Activated CD4-positive, alpha-beta T cell treated with anti-CD3 and anti-CD28 coated beads for 36 hours (primary cell): ENCODE measurements at places on chromosomes 2 and 18.

- DNase-seq = peak; percentile 45
Measured at GRCh38 chr2:45237850-45238542, 228.7 kb upstream of the SIX2 start.

- DNase-seq = no peak
Measured at GRCh38 chr18:74878267-74878666, 280.6 kb downstream of the ZNF407 start.

DNA sequence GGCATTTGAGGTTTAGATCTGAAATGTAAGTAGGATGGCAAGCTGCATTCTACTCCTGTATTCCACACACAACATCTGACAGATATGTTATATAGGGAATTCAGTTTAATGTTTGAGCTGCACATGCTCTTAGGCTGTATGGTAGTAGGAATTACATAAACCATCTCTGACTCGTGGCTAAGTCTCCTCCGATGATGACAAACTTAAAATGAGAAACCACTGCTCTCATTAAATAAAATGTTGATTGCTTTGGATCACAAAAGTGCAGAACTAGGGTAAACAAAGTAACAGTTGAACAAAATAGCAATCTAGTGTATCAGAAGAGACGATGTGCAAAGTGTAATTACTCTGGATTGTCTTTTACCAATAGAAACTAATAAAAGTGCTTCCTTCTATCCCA, 50.1 kb upstream of the WDR75 start:
- no peak for DNase-seq

DNA sequence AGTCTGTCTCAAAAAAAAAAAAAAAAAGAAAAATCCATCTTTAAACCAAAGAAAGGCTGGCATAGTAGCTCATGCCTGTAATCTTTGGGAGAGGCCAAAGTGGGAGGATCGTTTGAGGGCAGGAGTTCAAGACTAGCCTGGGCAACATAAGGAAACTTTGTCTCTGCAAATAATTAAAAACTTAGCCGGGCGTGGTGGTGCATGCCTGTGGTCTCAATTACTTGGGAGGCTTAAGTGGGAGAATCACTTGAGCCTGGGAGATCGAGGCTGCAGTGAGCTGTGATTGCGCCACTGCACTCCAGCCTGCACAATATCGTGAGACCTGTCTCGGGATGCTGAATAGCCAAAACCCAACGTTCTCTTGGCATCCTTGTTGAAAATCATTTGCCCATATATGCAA, 6.1 kb downstream of the CNOT11 start:
- DNase-seq = no peak

DNA sequence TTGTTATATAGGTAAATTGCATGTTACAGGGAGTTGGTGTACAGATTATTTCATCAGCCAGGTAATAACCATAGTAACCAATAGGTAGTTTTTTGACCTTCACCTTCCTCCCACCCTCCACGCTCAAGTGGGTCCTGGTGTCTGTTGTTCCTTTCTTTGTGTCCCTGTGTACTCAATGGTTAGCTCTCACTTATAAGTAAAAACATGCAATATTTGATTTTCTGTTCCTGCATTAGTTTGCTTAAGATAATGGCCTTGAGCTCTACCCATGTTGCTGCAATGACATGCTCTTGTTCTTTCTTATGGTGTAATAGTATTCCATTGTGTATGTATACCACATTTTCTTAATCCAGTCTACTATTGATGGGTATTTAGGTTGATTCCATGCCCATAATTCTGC, 233.7 kb upstream of the EPC2 start:
- DNase-seq = no peak

GRCh38 chr2:152480821-152481399, 145.9 kb downstream of the FMNL2 start:
- no peak for DNase-seq

- DNase-seq = peak; percentile 40
Measured at GRCh38 chr2:85018049-85018447, 47.1 kb downstream of the KCMF1 start.

- DNase-seq = no peak
Measured at GRCh38 chr2:3314626-3315025, 63.0 kb downstream of the EIPR1 start.

DNA sequence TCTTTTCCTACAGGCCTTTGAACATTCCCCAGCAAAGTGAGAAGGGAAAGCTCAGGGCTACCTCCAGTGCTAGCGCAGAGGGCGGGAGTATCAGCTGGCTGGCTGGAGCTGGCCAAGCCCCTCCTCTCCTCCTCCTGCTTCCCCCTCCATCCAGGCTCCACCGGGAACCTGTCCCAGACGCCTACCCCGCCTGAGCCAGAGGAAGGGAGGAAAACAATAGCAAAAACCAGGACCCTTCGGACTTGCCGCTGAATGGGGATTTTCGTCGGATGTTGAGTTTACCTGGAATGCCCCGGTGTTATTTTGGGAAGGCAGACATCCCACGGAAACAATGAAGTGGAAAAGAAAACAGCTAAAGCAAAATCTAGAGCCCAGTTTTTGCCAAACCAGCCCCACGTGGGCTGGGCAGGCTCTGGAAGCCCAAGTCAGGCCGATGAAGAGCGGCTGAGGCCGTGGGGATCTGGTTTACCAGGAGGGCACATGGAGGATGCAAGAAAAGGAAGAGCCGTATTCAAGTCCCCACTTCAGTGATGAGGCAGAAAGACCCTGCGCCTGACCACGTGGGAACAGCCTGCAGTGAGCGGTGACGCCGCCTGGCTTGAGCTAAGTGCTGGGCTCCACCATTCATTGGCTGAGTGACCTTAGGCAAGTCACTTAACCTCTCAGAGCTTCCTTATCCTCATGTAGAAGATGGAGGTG, 100.4 kb upstream of the LCLAT1 start:
- no peak for DNase-seq

- no peak for DNase-seq
Measured at GRCh38 chr18:48021273-48021914, 90.9 kb upstream of the SMAD2 start.

DNA sequence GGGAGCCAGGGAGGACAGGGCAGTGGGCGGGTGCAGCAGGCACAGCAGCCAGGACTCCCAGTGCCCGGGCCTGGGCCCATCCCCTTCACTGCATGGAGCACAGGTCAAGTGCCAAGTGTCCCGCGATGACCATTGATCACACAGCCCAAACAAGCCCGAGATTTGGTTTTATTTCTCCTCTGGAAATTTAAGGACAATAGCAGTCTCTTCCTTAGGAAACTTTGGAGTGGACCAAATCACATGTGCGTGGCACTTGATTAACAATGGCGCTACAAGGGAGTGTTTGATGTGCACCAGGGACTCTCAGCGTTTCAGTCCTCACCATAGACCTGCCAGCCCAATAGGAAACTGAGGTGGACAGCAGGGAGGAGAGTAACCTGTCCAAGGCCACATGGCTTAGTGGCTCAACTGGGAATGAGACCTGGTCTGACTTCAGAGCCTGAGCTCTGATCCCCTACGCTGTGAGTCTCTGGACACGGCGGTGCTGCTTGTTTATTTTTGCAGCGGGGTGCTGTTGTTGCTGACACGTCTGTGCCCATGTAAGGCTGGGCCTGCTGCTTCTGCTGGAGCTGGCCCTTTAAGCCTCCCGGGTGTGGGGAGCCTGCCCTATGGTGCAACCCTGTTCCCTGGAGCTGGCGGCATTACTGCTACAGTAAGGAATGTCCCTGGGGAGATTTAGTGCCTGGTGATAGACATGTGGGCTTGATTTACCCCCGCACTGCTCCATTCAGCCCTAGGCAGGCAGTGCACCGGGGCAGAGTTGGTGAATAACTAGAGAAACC, 194.2 kb downstream of the INHBB start:
- DNase-seq = no peak
